ENCODE measurements at places on chromosomes 13 and 19.

- no peak for DNase-seq
Measured at GRCh38 chr13:31909864-31910551, 121.6 kb upstream of the FRY start.

DNA sequence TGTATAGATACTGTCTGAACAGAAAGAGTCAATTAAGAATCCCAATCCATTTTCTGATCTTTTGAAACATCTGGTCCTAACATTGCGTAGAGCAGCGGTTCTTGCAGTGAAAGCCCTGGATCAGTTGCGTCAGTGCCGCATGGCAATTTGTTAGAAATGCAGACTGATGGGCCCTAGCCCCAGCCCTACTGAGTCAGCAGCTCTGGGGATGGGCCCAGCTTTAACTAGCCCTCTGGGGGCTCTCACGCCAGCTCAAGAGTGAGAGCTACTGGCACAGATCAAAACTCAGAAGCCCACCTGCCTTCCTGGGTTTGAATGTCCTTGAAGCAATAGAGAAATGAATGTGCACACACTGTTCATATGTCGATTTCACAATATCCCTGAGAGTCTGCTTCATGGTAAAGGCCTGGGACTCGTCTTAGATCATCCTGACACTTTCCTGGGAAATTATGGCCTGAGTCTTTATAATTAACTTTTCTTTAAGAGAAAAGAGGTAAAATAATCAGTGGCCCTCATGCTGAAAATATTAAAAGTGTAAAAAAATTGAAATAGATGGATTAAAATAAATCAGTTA, 206.8 kb upstream of the TMTC4 start:
- no peak for DNase-seq

DNA sequence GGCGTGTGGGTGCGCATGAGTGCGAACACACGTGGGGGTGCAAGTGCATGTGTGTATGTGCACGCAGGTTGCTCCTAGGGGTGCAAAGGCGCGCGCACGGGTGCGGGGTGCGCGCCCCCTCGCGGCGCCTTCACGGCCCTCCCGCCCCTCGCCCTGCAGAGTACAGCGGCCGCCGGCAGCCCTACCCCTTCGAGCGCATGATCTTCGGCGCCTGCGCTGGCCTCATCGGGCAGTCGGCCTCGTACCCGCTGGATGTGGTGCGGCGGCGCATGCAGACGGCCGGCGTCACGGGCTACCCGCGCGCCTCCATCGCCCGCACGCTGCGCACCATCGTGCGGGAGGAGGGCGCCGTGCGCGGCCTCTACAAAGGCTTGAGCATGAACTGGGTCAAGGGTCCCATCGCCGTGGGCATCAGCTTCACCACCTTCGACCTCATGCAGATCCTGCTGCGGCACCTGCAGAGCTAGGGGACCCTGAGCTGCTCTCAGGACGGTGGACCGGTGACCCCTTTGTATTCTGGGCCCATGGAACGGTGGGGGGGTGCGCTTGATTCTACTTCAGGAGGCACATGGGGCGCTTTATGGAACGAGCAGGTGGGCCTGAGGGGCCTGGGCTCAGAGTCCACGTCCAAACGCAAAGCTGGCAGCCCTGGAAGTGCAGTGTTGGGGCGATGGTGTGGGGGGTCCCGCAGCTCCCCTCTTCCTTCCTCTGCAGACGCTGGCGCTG, 27.7 kb downstream of the TMEM161A start:
- no peak for DNase-seq

DNA sequence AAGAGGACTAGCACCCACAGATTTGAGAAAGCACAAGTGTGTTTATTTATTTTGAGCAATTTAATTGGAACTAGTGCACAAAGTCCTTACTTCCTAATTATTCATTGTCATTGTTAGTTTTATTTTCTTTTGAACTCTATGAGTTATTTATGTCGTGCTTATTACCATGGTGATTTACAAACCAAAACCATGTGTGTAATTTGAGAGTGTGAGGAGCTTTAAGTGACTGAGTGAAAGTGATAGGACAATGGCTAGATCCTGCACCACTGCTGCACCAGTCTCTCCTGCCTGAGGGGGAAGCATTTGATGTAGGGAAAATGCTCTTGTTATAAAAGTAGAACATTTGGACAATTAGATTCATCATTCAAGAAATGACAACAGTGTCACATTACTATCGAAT, 172.3 kb upstream of the KLF12 start:
- DNase-seq, result no peak

GRCh38 chr19:10305139-10305806, 4.3 kb downstream of the ZGLP1 start:
- DNase-seq, result no peak

DNA sequence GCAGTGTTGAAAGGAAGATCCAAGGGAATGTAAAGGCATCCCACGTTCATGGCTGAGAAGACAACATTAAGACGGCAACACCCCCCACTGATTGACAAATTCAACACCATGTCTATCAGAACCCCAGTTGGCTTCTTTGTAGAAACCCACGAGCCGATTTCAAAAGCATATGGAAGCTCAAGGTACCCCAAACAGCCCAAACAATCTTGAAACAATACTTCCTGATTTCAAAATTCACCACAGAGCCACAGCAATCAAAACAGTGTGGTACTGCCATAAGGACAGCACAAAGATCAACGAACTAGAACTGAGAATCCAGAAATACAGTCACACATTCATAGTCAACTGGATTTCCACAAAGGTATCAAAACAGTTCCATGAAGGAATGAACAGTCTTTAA, 6.2 kb downstream of the MIER2 start:
- no peak for DNase-seq
